ENCODE measurements at places on chromosomes 5 and 9. TPM values are rescaled to one million over a fixed set of nuclear protein-coding genes. Genes with fewer than 3 reads are reported as not detected.

DNA sequence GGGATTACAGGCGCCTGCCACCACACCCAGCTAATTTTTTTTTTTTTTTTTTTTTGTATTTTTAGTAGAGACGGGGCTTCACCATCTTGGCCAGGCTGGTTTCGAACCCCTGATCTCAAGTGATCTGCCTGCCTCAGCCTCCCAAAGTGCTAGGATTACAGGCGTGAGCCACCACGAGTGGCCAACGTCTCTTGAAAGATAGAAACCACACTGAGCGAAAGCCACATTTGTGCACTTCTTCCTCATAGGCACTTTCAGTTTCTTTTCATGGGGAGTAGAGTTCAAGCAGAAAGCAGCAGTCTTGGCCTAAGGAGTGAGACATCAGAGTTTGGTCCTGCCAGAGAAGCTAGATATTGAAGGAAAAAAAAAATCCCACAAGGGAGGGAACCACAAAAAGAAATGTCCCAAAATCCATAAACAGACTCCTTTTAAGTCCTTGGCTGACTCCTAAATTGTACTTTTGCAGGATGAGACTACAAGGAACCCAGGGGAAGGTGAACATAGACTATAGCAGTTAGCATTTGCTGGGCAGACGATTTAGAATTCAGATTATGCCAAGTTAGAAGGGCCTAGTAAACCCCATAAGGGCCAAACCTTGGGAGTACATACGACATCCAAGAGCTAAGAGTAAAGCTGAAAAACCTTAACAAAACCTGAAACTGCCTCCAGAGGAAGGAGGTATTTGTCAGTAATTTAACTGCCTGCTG lies 43.9 kb upstream of the GLIPR2 start:
- DNase-seq: no peak

GRCh38 chr5:110333384-110333783 lies 393.1 kb downstream of the TMEM232 start:
- no peak for DNase-seq

DNA sequence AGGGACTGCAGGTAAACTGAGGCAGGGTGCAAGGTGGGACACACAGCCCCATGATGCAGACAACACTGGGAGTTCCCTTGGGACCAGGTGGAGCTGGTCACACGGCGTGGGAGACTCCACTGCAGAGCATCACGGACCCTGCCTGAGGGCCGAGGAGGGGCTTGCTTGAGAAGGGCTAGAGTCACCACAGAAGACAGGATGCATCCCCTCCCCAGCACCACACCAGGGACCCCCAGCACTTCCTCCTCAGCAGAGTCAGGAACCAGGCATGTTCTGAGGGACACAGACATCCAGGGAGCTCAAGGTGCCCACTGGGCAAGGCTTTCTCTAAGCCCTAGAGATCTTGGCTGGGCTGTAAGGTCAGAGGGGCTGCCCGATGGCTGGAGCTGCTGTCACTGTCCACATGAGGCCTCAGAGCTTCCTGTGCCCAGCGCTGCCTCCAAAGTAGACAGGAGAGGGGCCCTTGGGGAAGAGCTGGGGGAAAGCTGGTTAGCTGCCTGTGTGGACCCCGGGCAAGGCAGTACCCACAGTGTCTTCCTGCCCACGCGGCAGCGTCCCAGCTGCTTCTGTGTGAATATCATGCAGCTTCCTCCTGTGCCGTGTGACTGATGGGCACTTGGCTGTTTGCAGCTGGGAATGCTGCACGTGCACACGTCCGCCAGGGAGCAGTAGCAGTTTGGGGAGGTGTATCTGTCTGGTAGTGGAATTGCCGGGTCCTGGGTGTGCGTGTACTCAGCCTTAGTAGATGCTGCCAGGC lies 176.6 kb downstream of the CACNA1B start:
- DNase-seq: no peak

NTRK2 gene
- total RNA-seq: 0.05 TPM

LECT2 gene
- total RNA-seq: not detected
